Stimulated activated CD8-positive, alpha-beta memory T cell treated with anti-CD3 and anti-CD28 coated beads, Interleukin-2, amount 100 ng/mL, for 1 hour (primary cell): ENCODE measurements at places on chromosomes 1 and 21.

- DNase-seq, result no peak
Observed at GRCh38 chr1:100912019-100912418, 16.1 kb downstream of the SLC30A7 start.

DNA sequence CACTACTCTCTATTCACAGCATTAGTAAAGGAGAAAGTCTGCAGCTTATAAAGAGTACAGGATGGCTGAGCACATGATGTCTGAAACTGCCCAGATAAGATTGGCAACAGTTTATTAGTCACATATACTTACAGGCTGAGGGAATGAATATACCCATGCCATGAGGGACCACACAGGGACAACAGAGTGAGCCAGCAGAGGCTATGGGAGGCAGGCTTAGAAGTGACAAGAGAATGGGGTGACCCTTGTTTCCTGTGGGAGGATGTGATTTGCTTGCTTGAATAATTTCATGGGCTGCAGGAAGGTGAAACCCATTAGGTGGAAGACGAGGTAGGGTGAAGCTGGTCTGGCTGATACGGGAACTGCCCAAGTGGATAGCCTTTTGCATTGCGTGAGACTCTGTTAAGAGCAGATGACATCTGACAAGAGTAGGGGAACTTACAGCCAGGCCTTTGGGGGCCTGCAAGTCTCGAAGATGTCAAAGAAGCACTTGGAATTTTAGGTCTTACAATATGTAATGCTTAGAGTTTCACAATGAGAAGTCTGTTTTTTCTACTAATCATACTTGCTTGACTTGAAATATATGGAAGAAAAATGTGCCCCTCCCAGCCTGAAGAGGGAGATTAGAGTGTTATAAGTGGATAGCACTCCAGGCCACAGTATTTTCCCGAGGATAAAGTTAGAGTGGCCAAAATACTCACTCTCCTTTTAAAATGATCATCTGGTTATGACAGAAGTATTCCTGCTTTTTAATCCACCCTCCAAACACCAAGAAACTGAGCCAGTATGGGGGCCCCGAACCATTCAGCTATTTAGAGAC lies 34.6 kb upstream of the TNFSF4 start:
- no peak for DNase-seq

- DNase-seq, result no peak
Observed at GRCh38 chr1:248837045-248837780, 811 bp upstream of the ZNF672 start.

- DNase-seq, result no peak
Observed at GRCh38 chr1:217369996-217370551, 260.8 kb downstream of the GPATCH2 start.

DNA sequence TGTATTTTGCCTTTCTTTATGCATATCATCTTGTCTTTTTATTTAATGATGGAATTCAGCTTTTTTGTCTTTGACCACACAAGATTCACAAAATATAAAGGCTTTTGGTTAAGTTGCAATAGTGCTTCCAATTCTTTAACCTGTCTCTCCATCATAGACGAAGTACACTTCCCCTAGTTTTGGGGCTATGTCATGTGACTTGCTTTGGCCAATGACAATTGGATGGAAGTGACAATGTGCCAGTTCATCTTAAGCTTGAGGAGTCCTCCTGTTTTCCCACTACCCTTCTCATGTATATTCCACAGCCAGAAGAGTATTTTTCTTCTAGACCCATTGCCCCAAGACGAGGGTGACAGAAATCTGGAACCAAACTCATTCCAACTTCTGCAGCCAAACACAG lies 419.6 kb upstream of the BRINP3 start:
- no peak for DNase-seq

DNA sequence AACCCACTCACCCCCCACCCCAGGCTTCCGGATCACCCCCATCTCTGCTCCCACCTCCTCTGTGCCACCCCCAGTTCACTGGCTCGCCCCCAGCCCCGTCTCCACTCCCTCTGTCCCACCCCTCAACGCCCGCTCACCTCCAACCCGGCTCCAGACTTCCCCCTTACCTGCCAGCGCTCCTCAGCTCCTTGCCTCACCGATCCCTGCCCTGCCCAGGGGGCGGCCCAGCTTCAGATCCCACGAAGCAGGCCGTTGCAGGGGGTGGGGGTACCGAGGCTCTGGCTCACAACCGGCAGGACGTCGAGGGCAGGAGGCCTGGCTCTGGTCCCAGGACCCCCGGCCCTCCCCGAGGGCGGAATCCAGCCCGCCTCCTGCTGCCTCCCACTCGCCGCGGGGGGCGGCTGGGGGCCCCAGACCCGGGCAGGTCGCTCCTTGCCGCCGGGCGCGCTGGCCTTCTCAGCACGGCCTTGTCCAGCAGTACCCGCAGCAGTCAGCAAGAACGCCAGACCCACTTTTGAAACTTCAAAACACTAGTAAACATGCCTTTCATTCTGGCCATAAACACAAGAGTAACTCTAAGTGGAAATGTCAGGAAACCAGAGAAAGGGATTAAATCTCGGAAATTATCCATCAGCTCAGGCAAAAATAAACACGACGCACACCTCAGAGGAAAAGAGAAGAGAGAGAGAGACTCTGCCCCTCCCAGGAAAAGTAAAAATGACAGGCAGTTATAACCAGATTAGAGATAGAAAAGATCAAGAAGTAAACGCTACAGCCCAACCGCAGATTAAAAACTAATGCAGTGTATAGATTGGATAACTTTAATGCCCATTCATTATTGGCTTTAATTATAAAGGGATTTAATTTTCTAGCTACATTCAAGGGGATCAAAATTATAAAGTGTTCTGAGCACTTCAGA lies 1.0 kb upstream of the FAM89A start:
- DNase-seq, result no peak

- DNase-seq, result no peak
Observed at GRCh38 chr21:26881504-26882228, 36.5 kb upstream of the ADAMTS1 start.

DNA sequence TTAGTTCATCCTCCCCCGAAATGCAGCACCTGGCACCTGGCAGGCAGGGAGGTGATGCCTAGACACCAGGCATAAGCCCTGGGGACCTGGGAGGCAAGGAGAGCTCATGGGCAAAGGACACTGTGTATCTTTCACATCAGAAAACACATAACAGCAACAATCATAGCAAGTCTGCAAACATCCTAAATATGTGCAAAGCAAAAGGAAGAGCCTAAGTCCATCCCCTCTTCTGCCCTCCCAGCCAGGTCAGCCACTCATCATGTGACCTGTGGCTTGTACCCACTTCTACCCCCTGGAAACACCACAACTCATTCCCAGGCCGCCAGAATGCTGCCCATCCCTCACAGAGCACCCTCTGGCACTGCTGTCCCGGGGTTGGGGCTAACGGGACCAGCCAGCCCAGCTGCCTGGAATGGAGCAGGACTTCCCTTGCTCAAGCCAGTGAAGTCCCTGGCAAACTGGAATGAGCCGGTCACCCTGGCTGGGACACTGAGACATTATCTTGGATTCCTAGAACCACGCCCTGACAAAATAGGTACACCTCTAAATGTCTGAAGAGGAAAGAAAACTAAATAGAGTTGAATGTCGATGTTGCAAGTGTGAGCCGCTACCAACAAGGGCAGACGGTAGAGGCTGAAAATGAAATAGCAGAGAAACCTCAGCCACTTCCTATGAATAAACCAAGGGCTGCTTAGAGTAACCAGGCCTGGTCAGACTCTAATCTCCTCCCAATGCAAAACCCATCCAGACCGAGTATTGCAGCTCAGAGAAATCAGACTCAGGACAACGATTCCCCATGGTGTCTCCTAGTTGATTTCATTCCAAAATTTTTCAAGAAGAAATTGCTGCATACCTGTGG lies 29.4 kb downstream of the TMPRSS2 start:
- DNase-seq, result no peak

GRCh38 chr1:71307451-71307850 lies 226.6 kb upstream of the ZRANB2 start:
- no peak for DNase-seq

- DNase-seq, result no peak
Observed at GRCh38 chr1:210920716-210921694, 212.9 kb downstream of the KCNH1 start.

DNA sequence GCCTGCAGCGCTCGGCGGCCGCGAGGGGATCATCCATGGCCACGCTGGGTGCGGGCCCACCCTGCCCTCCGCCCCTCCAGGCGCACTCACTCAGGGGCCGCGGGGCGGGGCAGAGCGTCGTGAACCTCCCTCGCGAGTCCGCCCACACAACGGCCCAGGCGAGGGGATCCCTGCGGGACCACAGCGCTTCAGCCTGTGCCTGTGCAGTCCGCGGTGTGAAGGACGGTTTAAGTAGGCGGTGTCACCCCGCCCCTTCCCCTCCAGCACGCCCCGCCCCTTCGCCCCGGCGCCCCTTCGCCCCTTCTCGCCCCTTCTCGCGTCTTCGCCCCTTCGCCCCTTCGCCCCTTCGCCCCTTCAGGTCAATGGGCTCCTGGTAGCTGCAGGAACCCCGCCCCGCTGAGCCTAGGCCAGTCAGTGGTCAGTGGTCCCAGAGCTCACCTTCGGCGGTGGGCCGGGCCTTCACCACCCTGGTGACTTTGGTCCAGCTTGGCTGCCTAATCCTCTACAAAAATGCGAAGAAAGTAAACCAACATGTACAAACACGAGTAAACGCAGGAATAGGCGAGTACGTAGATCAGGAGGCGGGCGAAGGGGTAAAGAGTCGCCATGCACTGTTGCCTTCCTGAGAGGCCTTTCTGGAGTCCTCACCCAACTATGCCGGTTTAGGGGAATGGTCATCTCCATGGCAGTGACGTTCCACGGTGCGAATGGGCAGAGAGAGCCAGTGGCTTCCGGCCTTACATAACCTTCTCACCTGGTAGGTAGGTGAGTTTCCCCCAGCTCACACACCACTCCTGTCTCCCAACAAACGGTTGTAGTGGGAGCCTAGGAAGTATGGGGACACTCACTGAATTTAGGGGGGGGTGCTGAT lies 19.6 kb upstream of the DMRTB1 start:
- no peak for DNase-seq

DNA sequence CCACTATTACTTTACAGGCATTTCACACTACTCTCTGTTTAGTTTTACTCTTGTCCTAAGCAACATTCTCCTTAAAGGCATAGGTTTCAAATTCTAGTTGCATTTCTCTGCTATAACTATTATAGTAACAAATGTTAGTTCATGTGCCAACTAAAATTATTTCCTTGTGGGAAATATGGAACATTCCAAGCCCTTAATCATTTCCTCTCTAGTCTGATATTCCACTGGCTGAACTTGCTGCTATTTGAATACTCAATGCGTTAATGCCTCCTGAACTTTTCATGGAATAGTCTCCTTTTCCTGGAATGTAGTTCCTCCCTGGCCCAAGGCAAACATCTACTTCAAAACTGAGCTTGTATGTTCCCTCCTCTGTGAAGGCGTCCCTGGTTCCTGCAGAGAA lies 19.3 kb upstream of the TBX19 start:
- no peak for DNase-seq

DNA sequence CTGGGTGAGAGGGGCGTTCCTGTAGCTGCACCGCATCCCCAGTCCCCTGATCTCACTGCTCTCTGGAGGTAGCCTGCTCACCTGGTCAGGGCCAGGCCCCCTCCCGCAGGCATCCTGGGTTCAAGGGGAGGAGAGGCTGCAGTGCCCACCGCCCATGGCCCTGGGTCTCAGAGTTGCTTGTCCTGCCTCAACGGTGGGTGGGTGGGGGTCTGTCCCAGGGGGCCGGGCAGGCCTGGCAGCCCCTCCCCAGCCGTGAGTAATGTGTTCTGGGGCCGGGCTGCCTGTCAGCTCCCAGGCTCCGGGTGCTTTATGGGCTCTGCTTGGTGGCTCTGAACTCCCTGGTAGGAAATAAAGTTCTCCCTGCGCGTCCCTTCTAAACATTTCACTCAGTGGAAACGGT lies 126.9 kb downstream of the CASZ1 start:
- no peak for DNase-seq

DNA sequence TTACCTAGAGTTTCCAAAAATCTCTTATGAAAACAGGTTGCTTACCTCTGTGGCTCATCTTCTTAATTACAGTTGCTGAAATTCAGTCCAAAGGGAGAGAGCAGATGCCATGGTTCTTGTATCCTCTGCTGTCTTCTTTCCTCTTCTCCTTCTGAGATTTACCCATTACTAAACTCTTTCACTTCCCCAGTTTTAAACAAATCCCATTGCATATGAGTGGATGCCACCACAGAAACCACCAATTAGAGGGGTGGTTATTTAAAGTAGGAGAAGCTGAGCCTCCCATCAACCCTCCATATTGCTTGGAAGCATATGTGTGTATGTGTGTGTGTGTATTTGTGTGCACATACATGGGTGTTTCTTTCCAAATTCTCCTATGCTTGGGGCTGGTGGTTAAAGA lies 128.5 kb upstream of the KCNK1 start:
- no peak for DNase-seq

DNA sequence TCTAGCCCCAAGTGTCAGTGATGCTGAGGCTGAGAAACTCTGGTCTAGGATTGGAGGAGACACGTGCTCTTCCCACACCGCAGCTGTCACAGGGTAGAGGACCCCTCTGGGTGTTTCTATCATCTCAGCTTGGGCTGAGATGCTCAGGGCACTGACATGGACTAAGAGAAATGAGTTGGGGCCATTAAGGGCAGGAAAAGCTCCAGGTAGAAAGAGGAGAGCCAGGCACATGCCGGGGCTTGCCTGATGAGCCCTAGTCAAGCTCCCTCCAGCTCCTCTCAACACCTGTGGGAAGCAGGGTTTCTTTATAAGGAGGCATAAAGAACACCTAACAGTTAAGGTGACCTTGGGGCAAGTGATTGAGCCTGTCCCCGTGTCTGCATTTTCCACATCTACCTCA lies 17.3 kb downstream of the ABCA4 start:
- no peak for DNase-seq

GRCh38 chr21:15219894-15220293 lies 155.1 kb upstream of the NRIP1 start:
- no peak for DNase-seq

- no peak for DNase-seq
Observed at GRCh38 chr1:36609241-36610027, 126.7 kb upstream of the CSF3R start.
